ENCODE measurements at places on chromosomes 7 and 10. TPM values are rescaled to one million over a fixed set of nuclear protein-coding genes. Genes with fewer than 3 reads are reported as not detected.

- no peaks in the 10 kb centered on the region for H3K4me1 ChIP-seq
- peak; percentile 91 for DNase-seq
- peak overlapping the region; percentile 44 for H3K4me3 ChIP-seq
- peak overlapping the region; percentile 41 for H3K27ac ChIP-seq
These were observed 41.5 kb upstream of the ZNF32 start for GRCh38 chr10:43689955-43690771.

GRCh38 chr7:116669769-116670168 lies 2.2 kb upstream of the MET start:
- H3K4me3 ChIP-seq, result no peak overlapping the region
- no peaks in the 10 kb centered on the region for H3K4me1 ChIP-seq
- no peaks in the 10 kb centered on the region for H3K27me3 ChIP-seq
- H3K36me3 ChIP-seq, result no peaks in the 10 kb centered on the region

GRCh38 chr10:127148933-127149220 lies 47.5 kb downstream of the INSYN2A start:
- no peak for DNase-seq
- no peak overlapping the region for H3K4me3 ChIP-seq
- H3K36me3 ChIP-seq, result no peaks in the 10 kb centered on the region
- H3K4me1 ChIP-seq, result no peaks in the 10 kb centered on the region

DNA sequence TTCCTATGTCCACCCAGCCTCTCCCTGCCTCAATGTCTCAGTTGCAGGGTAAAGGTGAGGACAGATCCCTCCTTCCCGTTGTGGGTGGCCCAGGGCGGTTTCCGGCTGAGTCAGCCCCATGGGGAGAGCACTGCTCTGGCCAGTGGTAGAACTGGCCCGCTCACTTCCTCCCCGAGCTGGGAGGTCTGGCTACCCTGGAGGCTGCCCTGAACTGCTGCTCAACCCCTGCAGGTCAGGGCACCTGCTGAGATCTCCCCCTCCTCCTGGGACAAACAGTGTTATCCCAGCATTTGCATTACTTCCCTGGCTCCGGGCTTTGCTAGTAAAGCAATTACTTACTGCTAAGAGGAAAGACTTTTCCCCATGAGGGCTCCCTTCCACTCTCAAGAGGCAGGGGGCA lies 21.4 kb upstream of the IMPDH1 start:
- no peak overlapping the region for H3K27ac ChIP-seq
- H3K4me1 ChIP-seq, result no peaks in the 10 kb centered on the region
- no peak overlapping the region for H3K4me3 ChIP-seq
- H3K27me3 ChIP-seq, result no peaks in the 10 kb centered on the region
- DNase-seq, result no peak

DNA sequence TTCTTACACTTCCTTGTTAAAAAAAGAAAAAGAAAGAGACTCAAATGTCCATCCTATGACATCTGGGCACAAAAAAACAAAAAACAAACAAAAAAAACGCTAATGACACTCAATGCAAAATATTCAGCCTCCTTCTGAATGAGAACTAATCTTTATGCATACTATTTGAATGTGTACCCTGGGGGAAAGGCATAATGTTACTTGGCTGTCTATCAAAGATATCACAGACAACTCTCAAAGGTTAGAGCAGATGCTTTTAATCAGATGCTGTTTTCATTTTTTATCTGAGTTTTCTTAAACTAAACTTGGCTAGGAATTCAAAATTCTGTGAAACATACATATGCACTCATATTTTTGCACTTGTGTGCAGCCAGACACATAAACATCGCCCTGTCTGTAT lies 745.8 kb downstream of the CNTNAP2 start:
- no peak overlapping the region for H3K4me3 ChIP-seq
- no peaks in the 10 kb centered on the region for H3K4me1 ChIP-seq
- no peaks in the 10 kb centered on the region for H3K36me3 ChIP-seq
- peaks cover 1% of the 10 kb centered on the region for H3K27me3 ChIP-seq
- H3K27ac ChIP-seq, result no peak overlapping the region
- no peak for DNase-seq

- no peak overlapping the region for H3K4me3 ChIP-seq
- H3K27me3 ChIP-seq, result no peaks in the 10 kb centered on the region
- no peaks in the 10 kb centered on the region for H3K36me3 ChIP-seq
- no peak for DNase-seq
- H3K27ac ChIP-seq, result no peak overlapping the region
These were observed 56.2 kb downstream of the COL17A1 start for GRCh38 chr10:104029521-104029860.

- H3K4me3 ChIP-seq, result no peak overlapping the region
- DNase-seq, result no peak
- H3K36me3 ChIP-seq, result no peaks in the 10 kb centered on the region
- H3K27me3 ChIP-seq, result no peaks in the 10 kb centered on the region
- peaks cover 10% of the 10 kb centered on the region for H3K4me1 ChIP-seq
- no peak overlapping the region for H3K27ac ChIP-seq
These were observed 30.2 kb downstream of the CALD1 start for GRCh38 chr7:134809616-134810015.

DNA sequence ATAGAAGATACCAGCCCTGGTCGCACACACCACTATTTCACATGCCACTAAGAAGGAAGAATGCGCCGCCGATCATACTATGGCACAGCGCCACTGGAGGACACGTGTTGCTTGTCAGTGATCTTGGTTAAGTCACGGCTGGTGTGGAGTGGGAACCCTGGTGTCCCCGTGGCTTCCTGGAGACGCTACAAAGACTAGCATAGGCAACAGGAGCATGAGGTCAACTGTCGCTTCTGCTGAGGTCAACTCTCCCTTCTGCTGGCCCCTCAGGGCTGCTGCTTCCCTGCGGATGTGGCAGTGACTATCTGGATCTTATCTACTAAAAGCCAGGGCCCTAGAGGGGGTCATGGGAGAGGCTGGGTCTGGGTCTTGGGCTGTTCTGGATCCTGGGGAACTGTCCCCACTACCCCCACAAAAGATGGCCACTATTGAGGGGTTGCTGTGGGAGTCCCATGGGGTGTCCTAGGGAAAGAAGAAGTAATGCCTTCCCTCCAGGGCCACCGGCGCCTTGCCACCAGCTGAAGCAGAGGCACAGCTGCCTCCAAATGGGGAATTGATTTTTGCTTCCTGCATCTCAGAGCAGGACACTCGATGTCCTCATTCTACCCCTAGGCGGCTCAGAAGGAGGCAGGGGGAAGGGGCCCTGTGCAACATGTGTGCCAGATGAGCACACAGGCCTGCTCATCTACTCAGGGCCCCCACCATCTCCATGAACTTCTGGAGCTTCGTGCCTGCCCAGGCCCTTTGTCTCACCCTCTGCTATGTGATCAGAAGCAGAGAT lies 76.6 kb upstream of the PPIF start:
- no peak overlapping the region for H3K27ac ChIP-seq
- peaks cover 7% of the 10 kb centered on the region for H3K4me1 ChIP-seq
- no peaks in the 10 kb centered on the region for H3K27me3 ChIP-seq
- H3K36me3 ChIP-seq, result no peaks in the 10 kb centered on the region

DNA sequence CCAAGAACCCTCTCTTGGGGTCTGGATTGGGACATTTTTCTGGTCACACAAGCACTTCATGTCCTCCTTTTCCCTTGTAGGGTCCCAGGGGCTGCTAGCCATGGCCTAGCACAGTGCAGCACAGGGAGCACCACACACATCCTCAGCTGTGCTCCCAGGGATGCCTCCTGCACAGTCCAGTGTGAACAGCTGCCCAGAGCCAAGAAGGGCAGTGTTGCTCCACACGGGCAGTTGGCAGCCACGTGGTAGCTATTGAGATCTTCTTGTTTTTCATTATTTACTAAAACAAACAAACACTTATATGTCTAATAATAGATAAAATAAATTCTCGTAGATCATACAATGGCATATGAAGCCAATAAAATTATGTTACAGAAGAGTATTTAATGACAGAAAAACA lies 13.9 kb upstream of the LANCL2 start:
- H3K4me1 ChIP-seq, result no peaks in the 10 kb centered on the region
- H3K27me3 ChIP-seq, result no peaks in the 10 kb centered on the region
- DNase-seq, result no peak
- H3K4me3 ChIP-seq, result no peak overlapping the region

- H3K36me3 ChIP-seq, result no peaks in the 10 kb centered on the region
- no peak overlapping the region for H3K4me3 ChIP-seq
- no peak overlapping the region for H3K27ac ChIP-seq
- no peaks in the 10 kb centered on the region for H3K4me1 ChIP-seq
These were observed 184.4 kb downstream of the LRRTM3 start for GRCh38 chr10:67110286-67110685.

GRCh38 chr7:21367081-21367480 lies 60.8 kb upstream of the SP4 start:
- H3K27me3 ChIP-seq, result no peaks in the 10 kb centered on the region
- no peak for DNase-seq
- H3K27ac ChIP-seq, result no peak overlapping the region
- no peak overlapping the region for H3K4me3 ChIP-seq

GRCh38 chr10:124025152-124025551 lies 68.2 kb downstream of the CHST15 start:
- no peaks in the 10 kb centered on the region for H3K36me3 ChIP-seq
- H3K27me3 ChIP-seq, result no peaks in the 10 kb centered on the region
- H3K27ac ChIP-seq, result no peak overlapping the region
- no peak for DNase-seq
- H3K4me1 ChIP-seq, result no peaks in the 10 kb centered on the region

GRCh38 chr10:129476431-129476830 lies 9.4 kb downstream of the MGMT start:
- H3K4me3 ChIP-seq, result no peak overlapping the region
- no peaks in the 10 kb centered on the region for H3K36me3 ChIP-seq
- H3K27me3 ChIP-seq, result no peaks in the 10 kb centered on the region
- DNase-seq, result no peak

DNA sequence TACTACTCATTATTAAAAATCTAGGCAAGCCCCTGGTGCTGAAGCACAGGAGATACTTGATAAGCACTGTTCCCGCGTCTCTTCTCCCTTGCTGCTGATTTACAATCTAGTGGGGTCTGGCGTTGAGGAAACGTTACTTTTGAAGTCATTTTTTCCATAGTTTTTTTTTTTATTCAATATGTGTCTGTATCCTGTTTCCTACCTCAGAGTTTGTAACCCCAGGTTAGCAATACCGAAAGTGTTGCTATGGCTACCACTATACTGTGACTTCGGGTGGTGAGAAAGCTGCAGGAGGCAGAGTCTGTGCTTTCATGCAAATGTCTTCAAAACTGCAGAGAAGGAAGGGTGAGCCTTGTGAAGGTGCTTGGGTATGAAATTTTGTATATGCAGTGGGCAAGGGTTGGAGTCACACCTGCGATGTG lies 458.8 kb upstream of the GHITM start:
- no peaks in the 10 kb centered on the region for H3K36me3 ChIP-seq
- H3K27me3 ChIP-seq, result no peaks in the 10 kb centered on the region
- no peak overlapping the region for H3K27ac ChIP-seq
- H3K4me3 ChIP-seq, result no peak overlapping the region
- H3K4me1 ChIP-seq, result no peaks in the 10 kb centered on the region

GRCh38 chr7:157360483-157361025 lies 23.8 kb downstream of the DNAJB6 start:
- no peak overlapping the region for H3K4me3 ChIP-seq
- peaks cover 4% of the 10 kb centered on the region for H3K36me3 ChIP-seq
- no peak for DNase-seq

- H3K4me3 ChIP-seq, result no peak overlapping the region
- H3K4me1 ChIP-seq, result peaks cover 3% of the 10 kb centered on the region
- H3K27me3 ChIP-seq, result no peaks in the 10 kb centered on the region
- no peak overlapping the region for H3K27ac ChIP-seq
- no peak for DNase-seq
These were observed 104.7 kb downstream of the ST8SIA6 start for GRCh38 chr10:17349717-17350116.

- no peaks in the 10 kb centered on the region for H3K4me1 ChIP-seq
- H3K36me3 ChIP-seq, result no peaks in the 10 kb centered on the region
- H3K4me3 ChIP-seq, result no peak overlapping the region
- H3K27ac ChIP-seq, result no peak overlapping the region
- DNase-seq, result no peak
These were observed 236.8 kb upstream of the LRRN3 start for GRCh38 chr7:110854166-110854565.

DNA sequence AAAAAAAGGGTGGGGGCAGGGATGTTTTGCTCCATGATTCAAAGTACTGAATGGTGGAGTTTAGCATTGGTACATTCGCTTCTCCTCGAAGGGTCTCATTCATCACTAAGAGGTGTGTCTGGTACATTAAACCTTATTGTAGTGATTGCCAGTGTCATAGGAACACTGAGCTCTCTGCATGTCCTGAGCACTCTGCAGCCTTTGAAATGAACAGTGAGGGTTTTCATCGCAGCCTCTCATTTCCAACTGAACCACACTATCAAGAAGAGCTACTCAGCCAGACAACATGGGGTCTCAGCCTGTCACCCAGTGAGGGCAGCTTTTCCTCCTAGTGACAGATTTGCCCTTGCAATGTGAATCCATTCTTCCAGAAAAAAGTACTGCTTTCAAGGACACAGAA lies 7.6 kb upstream of the DEPP1 start:
- H3K36me3 ChIP-seq, result no peaks in the 10 kb centered on the region
- peak overlapping the region; percentile 50 for H3K27ac ChIP-seq
- no peak overlapping the region for H3K4me3 ChIP-seq
- no peaks in the 10 kb centered on the region for H3K27me3 ChIP-seq

GRCh38 chr7:132580277-132580676 lies 4.0 kb upstream of the PLXNA4 start:
- H3K27ac ChIP-seq, result no peak overlapping the region
- H3K27me3 ChIP-seq, result no peaks in the 10 kb centered on the region
- H3K4me1 ChIP-seq, result no peaks in the 10 kb centered on the region
- no peak overlapping the region for H3K4me3 ChIP-seq
- H3K36me3 ChIP-seq, result no peaks in the 10 kb centered on the region
- DNase-seq, result no peak

DNA sequence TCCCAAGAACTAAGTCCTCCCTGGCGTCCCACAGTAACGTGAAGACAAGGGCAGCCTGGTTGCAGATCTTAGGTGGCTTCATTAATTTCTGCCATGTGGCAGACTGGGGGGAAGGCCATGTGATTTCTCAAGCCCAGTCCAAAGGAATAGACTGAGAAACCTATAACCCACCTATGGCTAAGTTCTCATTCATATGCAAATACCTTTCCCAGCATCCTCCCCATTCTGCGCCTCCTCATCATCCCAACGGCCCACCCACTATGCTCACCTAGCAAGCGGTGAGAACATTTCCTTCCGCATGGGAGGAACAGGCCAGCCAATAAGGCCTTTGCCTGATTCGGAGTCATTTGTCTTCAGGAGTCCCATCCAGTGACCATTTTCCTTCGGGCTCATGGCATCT lies 8.2 kb upstream of the CLEC2L start:
- H3K27me3 ChIP-seq, result no peaks in the 10 kb centered on the region
- H3K4me3 ChIP-seq, result no peak overlapping the region
- no peaks in the 10 kb centered on the region for H3K4me1 ChIP-seq
- H3K36me3 ChIP-seq, result no peaks in the 10 kb centered on the region
- no peak for DNase-seq
- H3K27ac ChIP-seq, result no peak overlapping the region

- no peak overlapping the region for H3K27ac ChIP-seq
- DNase-seq, result no peak
- no peaks in the 10 kb centered on the region for H3K4me1 ChIP-seq
- H3K36me3 ChIP-seq, result no peaks in the 10 kb centered on the region
- no peak overlapping the region for H3K4me3 ChIP-seq
These were observed 105.8 kb downstream of the BMPER start for GRCh38 chr7:34011017-34011695.

Gene CHAT
- polyA plus RNA-seq, result not detected

Gene PDE6C
- polyA plus RNA-seq, result not detected

Gene RAB19
- polyA plus RNA-seq, result not detected

Gene NRCAM
- under 0.01 TPM for polyA plus RNA-seq

Gene FAM237B
- polyA plus RNA-seq, result not detected

Gene KCNH2
- 0.23 TPM for polyA plus RNA-seq

Measured in aorta (tissue), 5 donors.